ENCODE measurements at places on chromosomes 2 and 18.
A peak's percentile ranks its signal among the peaks of the same experiment; 100 is the strongest.

- peak; percentile 2 for DNase-seq
Observed at GRCh38 chr2:40554665-40555294, 102.9 kb upstream of the SLC8A1 start.

DNA sequence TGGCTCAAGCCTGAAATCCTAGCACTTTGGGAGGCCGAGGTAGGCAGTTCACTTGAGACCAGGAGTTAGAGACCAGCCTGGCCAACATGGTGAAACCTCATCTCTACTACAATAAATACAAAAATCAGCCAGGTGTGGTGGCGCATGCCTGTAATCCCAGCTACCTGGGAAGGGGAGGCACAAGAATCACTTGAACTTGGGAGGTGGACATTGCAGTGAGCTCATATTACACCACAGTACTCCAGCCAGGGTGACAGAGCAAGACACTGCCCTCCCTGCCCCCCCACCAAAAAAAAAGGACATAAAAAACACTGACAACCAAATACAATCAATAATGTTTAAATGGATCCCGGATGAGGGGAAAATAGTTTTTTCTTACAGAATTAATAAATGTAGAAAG lies 7.8 kb downstream of the TIA1 start:
- DNase-seq = no peak

DNA sequence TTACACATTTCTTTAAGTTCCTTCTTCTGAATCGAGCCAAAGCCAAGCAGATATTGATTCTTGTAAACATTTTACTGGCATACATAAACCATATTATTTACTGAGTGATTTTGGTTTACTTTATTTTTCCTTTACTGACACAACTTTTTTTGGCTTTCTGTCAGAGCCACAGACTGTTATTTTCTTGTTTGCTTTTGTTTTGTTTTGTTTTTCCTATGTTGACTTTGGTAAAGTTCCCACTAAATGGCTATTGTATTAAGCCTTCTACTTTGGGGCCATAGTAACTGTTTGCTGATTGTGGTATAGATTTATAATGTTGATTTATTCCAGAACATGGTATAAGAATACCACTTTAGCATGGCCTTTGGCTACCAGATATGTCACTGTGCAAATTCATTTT lies 419.4 kb downstream of the DCDC2C start:
- DNase-seq = no peak

DNA sequence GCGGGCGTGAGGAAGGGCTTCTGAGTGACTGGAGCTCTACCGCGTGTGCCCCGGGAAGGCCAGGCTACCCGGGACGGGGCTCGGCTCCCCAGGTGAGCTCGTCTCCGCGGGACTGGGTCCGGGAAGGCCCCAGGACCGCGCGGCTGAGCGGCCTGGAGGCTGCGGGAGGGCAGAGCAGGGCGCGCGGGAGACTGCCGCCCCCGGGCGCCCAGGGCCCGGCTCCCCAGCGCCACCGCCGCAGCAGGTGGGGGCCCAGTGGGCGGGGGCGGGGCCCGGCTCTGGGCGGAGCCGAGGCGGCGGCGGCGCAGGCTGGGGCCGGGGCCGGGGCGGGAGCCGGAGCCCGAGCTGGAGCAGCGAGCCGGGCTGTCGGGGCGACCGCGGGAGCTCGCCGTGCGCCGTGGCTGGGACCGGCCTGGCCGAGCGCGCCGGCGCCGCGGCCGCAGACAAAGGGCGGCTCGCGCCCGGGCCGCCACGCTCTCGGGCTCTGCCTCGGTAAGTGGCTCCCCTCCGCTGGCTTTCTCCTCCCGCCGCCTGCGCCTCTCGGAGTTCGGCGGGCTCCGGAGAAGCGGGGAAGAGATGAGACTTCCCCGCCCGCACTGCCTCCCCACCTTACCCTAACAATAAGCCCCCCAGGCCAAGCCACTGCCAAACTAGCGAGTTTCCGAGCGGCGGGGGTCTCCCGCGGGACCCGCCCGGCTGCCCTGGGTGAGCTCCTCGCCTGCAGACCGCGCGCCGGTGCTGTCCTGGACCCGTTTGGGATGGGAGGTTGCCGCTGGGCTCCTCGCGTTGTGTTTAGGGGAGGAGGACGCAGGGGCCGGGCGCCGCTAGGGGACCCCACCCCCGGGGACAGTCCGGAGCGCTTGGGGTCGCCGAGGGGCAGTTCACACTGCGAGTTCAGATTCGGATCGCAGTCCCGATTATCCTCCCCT lies at the start of gene MAPK4:
TSS of gene MAPK4 (plus strand) at position 336 of the 929 bp plus-strand sequence. CDS start 103,872 bp downstream, outside the sequence.
- DNase-seq = no peak

DNA sequence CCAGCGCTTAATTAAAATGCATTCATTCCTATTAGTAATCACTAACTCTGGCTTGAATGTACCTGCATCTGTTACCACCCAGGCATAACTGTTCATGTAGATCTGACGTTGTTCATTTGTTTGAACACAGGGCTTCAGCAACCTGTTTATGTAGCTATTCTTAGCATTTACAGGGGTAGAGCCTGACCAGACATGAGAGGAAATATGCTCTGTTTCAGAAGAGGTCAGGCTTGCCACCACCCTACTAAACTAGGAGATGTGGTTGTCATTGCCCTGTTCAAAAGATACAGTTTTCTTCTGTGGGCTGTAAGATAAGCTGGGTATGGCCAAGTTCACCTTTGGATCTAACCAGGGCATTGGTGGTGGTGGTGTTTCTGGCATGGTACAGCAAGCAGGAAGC lies 8.8 kb downstream of the MGAT5 start:
- no peak for DNase-seq

GRCh38 chr2:152617456-152618192 lies 99.6 kb downstream of the PRPF40A start:
- no peak for DNase-seq

- DNase-seq = no peak
Observed at GRCh38 chr2:45274250-45274926, 265.1 kb upstream of the SIX2 start.

- DNase-seq = no peak
Observed at GRCh38 chr2:29281916-29282247, 166.7 kb downstream of the CLIP4 start.
